ENCODE measurements at places on chromosomes 7 and 10.
A peak's percentile ranks its signal among the peaks of the same experiment; 100 is the strongest.

- DNase-seq, result peak; percentile 15
Measured at GRCh38 chr7:28840592-28840995, 117.5 kb downstream of the TRIL start.

DNA sequence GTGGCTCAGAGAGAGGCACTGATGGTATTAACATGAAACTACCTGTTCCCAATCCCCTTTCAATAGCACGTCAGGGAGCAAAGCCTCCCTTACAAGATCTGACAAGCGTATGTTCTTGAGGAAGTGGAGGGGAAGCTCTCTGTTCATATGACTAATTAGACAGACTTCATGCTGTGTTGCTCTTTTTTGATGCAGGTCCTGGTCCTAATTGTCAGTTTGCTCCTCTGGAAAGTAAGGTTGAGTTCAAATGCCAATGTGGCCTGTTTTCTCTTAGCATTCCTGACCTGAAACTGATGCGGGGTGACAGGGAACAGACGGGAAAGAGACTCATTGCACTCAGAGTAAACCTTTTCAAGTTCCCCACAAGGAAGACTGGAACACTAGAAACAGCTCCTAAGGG is 27.0 kb upstream of the TBX20 start:
- no peak for DNase-seq

- DNase-seq, result no peak
Measured at GRCh38 chr10:50438049-50438936, 185.5 kb downstream of the SGMS1 start.

- DNase-seq, result no peak
Measured at GRCh38 chr10:125550362-125550761, 132.6 kb downstream of the TEX36 start.

DNA sequence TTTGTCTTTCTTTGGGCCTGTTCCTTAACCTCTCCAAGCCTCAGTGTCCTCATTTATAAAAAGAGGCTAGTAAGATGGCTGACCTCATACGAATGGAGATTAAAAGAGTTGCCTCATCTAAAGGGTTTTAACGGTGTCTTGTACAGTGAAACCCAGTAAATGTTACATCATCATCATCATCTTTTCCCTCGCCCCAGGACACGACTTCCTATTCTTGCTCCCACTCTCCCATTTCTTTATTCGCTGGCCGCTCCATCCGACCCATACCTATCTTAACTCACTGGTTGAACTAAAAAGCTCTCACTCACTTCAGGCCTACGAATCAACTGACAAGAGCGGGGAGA is 554 bp downstream of the FRA10AC1 start:
- DNase-seq, result no peak

- DNase-seq, result no peak
Measured at GRCh38 chr10:58674251-58674650, 161.6 kb downstream of the BICC1 start.

DNA sequence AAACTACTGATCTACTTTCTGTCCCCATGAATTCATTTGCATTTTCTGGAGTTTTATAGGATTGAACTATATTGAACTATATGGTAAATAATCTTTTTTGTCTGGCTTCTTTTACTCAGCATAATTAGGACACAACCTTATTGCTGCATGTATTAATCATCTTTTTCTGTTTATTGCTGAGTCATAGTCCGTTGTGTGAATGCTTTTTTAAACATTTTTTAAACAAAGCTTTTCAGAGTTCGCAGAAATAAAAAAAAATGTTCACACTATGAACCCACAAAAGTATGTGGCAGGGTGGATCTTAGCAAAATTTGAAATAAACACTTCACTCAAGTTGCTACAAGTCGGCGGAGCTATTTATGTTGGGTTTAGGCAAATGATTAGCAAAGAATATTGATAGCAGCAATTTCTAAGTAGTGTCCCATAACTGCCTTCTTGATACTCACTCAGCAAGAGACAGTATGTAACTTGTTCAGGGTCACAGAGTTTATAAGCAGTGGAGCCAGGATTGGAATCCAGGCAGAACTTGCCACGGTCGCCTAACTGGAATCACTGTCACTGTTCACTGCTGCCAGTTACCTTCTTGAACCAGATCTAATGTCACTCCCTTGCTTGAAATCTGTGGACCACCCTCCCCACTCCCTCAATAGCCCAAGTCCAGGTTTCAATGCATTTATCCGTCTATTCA is 5.6 kb downstream of the CH25H start:
- no peak for DNase-seq

DNA sequence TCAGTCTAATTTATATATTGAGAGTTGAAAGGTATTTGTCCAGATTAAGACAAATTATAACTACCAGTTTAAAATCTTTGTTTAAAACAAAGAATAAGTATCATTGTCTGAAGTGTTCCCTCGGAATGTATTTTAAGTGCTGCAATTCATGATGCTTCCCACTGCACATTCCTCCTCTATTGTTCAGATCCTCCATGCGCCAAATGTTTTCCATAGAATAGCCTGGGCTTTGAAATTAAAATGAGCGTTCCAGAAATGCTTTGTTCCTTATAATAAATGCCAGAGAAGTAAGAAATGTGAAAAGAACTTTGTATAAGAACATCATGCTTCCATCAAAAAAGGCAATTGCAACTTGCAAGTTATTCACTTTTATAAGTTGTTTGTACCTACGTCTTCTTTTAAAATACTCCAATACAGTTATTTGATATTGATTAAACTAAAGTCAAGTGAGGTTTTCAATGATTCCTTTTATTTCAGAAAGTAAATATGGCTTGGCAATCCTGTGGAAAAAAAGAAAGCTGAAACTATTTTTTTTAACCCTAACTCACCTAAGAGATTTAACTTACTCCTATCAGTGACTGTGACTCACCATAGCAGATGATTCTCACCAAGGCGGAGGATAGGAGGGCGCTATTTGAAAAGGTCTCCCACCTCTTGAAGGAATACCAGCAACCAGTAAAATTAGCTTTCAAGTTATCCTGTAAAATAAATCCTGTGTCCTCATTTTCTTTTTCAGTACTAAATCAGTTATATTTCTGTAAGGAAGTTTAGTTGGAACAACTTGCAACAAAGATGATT is 85.8 kb downstream of the CTNNA3 start:
- DNase-seq, result peak; percentile 15

DNA sequence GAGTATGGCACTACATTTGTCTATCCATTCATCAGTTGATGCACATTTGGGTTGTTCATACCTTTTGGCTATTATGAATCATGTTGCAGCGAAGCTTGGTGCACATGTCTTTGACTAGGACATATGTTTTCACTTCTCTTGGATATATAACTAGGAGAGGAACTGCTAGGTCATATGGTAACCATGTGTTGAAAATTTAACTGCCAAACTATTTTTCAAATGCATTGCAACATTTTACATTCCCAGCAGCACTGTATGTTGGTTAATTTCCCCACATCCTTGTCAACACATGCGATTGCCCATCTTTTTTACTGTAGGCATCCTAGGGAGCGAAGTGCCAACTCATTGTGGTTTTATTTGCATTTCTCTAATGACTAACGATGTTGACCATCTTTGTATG is 183.4 kb downstream of the PRKCQ start:
- peak; percentile 65 for DNase-seq

- peak; percentile 50 for DNase-seq
Measured at GRCh38 chr10:100879741-100880360, 32.9 kb upstream of the SLF2 start.

DNA sequence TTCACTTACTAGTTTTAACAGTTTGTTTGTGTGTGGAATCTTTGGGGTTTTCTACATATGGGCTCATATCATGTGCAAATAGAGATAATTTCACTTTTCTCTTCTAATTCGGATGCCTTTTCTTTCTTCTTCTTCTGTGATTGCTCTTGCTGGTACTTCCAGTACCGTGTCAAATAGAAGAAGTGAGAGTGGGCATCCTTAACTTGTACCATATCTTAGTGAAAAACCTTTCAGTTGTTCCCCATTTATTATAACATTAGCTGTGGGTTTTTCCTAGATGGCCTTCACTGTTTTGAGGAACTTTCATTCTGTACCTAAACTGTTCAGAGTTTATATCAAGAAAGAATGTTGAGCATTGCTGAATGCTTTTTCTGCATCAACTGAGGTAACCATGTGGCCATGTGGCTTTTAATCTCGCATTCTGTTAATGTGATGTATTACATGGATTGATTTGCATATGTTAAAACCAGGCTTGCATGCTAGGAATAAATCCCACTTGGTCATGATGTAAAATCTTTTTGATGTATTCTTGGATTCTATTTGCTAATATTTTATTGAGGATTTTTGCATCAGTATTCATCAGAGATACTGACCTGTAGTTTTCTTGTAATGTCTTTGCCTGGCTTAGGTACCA is 78.7 kb downstream of the FAM107B start:
- DNase-seq, result no peak

GRCh38 chr7:66187905-66188304 is 17.2 kb upstream of the TPST1 start:
- DNase-seq, result peak; percentile 95

DNA sequence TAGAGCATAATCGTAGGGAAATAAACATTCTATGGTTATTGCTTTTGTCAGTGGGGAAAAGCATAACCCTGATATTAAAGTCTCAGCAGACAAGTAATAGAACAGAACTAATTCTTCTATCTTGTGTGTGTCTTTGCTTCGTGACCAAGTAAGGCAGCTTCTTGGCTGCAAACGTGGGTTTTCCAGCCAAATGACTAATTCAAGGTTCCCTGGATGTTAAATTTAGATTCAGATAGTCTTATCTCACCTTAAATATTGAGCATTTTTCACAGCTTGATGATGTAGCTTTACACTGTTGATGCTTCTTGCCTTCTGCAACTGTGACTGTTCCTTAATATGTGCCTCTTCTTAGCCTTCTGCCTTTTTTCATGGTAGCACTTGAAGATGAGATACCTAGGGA is 113.0 kb downstream of the EXOC4 start:
- no peak for DNase-seq

DNA sequence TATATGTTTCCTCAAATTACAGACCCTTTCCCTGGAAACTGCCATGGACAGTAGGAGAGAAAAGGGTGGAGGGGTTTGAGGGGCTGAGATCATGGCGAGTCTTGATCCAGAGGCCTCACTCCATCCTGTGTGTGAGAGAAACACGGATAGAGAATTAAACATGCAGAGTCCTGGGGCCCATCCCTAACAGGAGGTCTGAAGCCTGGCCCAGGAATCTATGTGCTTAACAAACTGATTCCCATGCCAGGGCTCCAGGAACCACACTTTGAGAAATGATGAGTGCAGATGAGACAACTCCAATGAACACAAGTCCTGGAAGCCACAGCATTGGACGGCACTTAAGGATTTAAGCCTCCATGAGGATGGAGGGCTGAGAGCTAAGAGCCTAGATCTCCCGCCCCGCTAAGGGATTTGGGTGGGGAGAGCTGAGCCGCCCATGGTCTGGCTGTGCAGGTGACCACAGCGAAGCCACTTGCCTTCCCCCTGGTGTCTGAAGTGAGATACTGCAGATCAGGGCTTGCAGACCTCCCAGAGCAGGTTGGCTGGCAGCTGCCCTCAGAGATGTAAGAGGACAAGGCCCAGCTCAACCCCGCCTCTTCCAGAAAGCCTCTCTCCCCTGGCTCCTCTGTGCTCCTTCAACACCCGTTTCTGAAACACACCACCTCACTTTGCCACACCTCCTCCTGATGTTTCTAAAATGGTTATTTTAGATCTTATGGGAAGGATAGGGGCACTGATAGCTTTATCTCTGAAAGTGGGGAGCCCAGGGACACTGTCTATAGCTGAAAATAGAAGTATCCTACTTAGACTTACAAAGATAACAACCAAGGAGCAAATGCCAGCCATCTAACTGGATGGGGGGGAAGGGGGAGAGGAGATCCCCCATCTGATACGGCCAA is 24.8 kb upstream of the EIF5AL1 start:
- peak; percentile 74 for DNase-seq

DNA sequence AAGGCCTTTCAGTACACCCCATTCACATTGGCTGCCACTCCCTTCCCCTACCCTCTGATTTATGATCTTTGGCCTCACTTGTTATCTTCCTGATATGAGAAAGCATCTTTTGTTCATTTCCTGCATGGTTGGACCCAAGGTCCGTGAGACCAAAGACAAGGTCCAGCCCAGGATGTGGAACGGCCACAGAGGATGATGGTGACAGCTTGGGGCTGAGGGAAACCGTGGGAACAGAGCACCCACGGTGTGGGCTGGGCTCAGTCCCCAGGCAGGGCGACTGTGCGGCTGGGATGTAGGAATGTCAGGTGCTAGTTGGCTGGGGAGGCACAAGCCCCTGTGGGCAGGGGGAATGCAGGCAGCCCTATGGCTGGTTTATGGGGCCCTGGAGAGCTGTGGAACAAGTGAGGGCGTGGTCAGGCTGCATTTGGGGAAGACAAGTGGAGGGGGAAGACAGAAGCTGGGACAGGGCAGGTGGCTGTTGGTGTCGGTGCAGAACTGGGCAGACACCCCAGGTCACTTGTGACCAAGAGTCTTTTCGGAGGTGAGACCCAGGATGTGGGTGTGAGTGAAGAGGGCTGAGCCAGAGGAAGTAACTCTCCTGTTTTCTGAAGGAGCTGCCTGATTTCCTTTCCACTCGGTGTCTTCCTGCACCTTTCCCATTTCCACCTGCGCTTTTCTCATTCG is 51.7 kb upstream of the IGFBP3 start:
- no peak for DNase-seq

DNA sequence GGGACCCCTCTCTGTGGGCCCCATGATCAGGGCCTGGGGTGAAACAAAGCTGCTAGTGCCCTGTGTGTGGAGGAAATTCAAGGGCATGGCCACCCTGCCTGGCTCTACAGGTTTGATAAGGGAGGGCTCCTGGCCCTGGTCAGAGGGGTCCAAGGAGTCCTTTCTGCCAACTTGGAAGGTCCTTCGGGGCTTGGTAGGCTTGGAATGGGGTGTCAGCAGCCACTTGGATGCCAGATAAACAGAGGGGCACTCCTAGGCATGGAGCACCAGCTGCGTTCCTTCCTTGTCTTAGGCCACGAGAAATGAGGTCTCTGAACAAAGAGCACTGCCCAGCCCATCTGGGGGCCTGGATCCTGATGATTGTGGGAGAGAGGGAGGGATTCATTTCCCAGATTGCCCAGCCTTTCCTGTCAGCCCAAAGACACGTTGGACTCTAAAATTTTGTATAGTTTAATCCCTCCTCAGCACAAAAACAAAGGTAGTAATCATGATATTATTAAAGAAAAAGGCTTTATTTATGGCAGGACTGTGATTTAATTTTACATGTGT is 5.1 kb downstream of the MTURN start:
- no peak for DNase-seq

DNA sequence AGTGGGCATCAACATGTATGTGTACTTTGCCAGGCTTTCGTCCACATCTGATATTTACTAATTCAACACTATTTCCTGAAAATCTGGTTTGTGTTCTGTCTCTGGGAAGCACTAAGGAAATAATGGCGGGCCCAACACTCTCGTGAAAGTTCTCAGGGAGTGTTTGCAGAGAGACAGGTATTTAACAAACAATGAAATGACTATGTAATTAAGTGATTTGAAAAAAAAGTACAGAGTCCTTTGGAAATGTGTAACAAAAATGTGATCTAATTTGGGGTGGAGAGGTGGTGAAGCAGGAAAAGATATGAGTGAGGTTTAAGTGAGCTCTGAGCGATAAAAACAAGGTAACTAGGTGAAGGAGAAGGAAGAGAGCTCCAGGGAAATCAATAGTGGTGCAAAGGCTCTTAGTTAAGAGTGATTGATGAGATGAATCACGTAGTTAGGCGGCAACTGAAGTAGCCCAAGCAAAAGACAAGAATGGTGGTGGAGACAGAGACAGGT is 95.3 kb upstream of the DNAJB12 start:
- DNase-seq, result no peak

- DNase-seq, result peak; percentile 72
Measured at GRCh38 chr10:58756130-58756719, 243.6 kb downstream of the BICC1 start.

All from muscle of leg (tissue), 16 donors.